ENCODE measurements at places on chromosomes 1 and 21.
A peak's percentile ranks its signal among the peaks of the same experiment; 100 is the strongest.

DNA sequence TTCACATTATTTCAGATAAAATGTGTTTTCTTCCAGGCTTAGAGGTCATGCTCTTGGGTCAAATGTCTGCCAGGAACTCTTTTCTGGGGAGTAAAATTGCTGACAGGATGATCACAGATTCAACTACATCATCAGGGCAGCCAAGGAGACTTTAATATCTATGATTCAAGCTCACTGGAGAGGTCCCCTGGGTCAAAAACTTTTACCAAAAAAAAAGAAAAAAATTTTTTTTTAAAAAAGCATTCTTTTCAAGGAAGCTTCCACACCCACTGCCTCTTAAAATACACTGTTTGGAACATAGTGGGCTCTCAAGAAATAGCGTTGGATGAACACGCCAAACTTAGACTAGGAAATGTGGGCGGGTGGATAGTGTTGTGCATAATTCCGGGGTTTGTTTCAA, 81.3 kb downstream of the TIAM1 start:
- no peak for DNase-seq

DNA sequence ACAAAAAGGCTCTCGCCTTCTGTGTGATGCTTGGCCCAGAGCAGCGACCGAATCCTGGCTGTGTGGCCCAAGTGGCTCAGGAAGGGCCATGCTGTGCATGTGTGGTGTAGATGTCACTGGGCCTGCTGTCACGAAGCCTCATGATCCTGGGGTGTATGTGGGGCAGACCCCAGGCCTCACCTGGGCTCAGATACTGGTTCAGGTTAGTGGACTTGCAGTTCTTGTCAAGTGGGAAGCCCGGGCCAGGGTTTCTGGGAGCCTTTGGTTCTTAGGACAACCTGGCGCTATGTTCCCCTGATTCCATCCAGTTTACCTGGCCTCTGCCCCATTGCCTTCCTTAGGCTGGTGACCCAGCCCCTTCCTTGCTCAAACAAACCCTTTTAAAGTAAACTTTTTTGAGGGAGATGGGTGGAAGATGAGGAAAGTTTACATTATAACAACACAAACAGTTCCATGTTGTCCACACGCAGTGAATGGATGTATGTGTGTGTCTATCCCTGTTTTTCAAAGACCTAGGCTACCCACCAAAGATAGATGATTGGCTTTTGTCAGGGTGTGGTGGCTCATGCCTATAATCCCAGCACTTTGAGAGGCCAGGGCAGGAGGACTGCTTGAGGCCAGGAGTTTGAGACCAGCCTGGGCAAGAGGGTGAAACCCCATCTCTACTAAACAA, 84.3 kb downstream of the UCK2 start:
- no peak for DNase-seq

DNA sequence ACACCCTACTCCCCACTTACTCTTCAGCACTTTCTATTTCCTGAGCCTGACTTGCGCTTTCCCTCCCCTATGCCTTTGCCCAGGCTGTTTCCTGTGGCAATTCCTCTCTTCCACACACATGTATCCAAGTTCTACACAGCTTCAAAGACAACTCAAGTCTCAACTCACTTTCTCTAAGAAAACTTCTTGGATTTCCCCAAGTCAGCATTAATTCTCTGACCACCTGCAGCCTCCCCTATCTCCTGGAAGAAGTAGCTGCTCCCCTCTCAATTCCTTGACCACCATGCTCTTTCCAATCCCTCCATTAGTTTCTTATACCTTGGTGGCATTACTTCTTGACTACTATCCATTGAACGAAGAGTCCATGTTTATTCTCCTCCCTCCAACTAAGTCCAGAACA, 42.8 kb downstream of the NMNAT2 start:
- DNase-seq, result no peak

DNA sequence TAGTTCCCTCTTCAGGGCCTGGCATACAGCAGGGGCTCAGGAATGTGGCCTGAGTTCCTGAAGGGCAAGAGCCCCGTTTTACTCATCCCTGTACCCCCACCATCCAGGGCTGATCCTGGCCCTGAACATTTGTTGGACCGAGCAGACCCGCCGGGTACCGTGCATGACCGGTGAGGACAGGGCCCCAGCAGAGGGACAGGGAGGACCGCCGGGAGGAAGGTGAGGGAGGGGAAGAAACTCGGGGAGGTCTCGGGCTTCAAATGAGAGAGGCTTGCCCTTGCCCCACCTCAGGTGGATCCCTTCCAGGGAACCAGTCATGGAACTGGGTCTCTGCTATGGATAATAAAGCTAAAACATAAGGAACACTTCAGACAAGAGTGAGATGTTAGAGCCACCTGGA, 167.8 kb upstream of the KLHDC7A start:
- DNase-seq, result no peak

DNA sequence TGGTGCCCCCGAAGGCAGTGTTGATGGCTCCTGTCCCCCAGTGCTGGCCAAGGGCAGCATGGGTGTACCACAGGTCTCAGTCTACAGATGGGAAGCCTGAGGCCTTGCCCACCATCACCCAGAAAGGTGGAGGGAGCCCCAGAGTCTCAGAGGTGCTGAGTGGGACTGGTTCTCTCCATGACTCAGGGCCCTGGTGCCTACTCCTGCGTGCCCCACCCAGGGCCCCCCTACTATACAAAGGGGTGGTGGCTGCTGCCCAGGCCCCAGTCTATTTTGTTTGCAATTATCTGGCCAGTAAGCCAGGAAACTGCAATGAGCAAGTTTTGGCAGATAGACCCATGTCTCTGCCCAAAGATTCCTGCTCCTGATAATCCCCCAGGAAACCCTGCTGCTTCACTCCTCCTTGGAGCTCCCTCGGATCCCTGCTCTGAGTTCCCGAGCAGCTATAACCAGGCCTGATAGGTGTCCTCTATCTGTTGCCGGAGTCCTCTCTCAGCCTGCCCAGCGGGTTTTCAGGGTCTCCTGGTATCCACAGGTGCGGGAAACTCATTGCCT, 41.7 kb downstream of the EDN2 start:
- DNase-seq, result no peak

DNA sequence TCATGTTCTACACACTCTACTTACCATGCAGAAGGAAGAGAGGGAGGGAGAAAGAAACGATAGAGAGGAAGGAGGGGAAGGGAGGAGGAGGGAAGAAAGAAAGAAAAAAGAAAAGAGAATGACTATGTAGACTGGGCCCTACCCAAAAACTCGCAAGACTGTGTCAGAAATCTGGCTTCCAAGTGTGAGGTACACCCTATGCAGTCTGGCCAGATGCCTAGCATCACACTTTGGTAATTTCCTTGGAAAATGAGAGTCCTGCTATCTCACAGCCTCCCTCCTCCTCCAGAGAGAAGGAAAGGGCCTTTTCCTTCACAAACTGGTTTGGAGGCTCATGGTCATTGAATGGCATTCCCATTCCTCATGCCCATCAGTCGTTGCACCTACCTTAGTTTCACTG, 86.4 kb upstream of the LRRC8D start:
- no peak for DNase-seq

DNA sequence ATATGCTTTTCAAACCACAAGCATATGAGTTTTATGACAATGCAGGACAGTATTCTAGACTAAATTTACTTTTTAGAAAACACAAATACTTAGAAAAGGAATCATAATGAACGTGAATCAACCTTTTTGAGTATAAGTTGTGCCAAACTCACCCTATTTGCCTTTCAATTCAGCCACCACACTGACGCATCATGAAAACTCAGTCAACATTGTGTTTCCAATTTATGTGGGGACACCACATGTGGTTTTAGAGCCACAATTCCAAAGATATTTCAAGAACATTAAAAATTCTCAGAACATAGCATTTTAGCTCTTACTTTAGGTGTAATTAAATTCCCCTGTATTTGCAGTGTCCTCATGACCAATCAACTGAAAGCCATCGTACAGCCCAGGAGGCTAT, 118.8 kb downstream of the PTBP2 start:
- no peak for DNase-seq

GRCh38 chr1:213683529-213683928, 304.2 kb upstream of the PROX1 start:
- no peak for DNase-seq

DNA sequence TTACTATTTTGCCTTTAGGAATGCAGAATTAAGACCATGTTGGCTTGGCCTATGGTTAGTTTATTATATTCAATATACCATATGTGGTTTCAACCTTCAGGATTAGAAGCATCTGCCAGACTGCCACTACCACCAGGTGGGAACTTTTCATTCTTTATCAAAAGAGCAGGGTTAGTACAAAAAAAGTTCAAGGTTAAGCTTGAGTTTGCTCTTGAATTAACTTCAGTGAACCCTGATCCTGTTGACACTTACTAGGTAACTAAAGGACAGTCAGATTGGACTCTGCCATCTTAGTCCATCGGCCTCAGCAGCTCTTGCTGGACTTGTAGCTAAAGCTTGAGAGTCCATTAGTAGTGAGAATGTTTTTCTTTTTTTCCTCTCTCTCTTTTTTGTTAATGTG, 22.1 kb downstream of the CLIC4 start:
- DNase-seq, result no peak

DNA sequence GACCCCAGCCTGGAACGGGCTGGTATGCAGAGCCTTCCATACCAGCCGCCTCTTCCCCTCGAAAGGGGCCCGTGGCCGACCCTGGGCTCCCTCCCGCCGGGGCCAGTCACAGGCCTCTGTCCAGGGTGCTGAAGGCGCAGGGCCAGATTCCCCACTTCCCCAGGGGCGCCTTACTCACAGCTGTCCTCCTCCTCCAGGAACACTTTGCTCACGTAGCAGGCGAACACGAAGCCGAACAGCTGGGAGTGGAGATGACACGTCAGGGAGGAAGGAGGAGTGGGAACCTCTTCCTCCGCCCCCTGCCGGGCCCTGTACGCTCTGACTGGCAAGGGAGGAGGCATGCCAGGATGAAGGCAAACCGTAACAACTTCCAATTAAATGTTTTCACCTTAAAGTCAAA, 57.3 kb downstream of the NKAIN1 start:
- no peak for DNase-seq

DNA sequence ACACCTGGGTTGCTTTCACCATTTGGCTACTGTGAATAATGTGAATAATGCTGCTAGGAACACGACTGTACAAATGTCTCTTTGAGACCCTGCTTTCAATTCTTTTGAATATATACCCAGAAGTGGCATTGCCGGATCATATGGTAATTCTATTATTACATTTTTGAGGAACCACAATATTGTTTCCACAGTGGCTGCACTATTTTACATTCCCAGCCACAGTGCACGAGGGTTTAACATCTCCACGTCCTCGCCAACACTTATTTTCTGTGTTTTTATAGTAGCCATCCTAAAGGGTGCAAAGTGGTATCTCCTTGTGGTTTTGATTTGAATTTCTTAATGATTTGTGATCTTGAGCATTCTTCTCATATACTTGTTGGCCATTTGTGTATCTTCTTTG, 15.7 kb downstream of the FHAD1 start:
- no peak for DNase-seq

DNA sequence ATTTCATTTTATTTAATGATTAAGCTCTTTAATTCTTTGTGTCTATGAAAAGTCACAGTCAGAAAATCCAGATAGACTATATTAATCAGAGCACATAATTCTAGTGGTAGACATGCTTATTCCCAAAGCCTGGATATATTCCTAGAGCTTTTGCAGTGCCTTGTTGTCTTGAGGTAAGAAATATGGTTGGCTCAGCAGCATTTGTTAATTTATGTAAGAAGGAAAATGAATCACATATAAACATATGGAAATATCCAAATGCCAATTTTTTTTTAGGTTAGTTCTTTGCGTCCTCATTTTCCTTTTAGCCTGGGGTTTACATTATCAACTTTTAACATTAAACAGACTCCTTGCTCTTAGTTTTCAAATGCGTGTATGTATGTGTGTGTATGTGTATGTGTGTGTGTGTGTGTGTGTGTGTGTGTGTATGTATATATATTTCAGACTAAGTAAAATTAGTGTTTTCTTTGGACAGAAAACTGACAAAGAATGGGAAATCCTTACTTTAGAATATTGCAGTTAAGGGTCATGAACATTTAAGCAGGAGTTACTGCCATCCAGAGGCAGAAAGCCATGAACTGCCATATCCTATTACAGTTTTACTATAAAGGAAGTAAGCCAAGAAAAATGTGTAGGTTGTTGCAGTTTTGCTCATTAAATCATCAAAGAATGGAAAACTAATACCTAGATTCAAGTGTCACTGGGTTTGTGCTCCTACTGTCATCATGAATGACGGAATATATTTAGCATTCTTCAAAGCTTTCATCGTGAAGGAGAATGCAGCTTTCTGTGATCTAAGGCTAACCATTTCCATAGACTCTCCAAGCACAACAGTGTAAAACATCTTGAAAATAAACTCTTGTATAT, 477.1 kb upstream of the NR5A2 start:
- DNase-seq, result peak; percentile 18

- no peak for DNase-seq
Observed at GRCh38 chr1:194846488-194846887, 1660.1 kb upstream of the B3GALT2 start.

DNA sequence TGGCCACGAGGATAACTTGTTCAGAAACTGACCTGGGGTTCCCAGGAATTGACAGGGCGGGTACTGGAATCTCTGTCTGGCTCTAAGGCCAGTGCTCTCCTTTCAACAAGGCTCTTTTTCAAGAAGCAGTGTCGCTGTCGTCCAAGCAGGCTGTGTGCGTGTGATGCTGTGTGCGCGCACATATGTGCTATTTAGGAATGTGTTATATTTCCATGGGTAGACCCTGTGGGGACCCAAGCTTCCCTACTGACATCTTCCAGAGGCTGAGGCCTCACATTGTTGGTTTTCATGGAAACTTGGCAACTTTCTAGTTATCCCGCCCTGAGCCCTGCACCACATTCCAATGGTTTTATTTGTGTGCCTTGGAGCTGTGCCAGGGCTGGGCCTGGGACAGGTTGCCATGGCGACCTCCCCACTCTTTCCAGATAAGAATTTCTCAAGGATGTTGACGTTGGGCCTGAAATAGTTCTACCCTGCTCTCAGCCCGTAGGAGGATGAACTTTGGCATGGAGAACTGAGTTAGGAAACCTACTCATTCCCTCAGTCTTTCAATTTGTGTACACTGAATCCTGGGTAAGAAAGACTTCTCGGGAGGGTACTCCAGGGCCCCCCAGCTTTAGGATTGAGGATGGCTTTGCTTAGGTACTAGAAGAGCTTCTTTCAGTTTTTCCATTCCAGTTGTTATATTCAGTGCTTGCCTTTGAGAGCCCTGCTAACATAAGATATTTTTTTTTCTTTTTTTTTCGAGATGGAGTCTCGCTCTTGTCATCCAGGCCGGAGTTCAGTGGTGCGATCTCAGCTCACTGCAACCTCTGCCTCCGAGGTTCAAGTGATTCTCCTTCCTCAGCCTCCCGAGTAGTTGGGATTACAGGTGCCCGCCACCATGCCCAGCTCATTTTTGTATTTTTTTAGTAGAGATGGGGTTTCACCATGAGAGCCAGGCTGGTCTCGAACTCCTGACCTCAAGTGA, 38.8 kb upstream of the SRSF10 start:
- no peak for DNase-seq
